Hepatic stellate cell (primary cell): ENCODE measurements at places on chromosomes 6 and 20.

- DNase-seq: no peak
Observed at GRCh38 chr6:163474581-163474980, 60.1 kb downstream of the QKI start.

DNA sequence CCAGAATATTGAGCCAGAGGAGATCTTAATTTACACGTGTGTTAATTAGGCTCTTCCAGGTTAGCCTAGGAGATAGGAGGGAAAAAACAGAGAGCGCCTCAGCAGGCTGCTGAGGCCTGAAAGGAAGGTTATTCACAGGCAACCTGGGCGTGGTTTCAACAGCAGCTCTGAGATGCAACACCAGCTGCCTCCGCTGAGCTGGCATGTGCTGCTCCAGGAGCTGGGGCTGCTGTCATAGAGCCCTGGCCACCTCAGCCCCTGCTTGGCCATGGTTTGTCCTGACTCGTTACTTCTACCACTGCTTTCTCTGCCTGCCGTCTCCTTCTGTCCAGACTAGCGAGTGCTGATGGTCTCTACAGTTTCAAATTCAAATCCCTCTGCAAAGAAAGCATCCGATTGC is 32.4 kb upstream of the RPP40 start:
- DNase-seq: no peak

- DNase-seq: no peak
Observed at GRCh38 chr6:115729036-115729435, 331.7 kb downstream of the FRK start.

DNA sequence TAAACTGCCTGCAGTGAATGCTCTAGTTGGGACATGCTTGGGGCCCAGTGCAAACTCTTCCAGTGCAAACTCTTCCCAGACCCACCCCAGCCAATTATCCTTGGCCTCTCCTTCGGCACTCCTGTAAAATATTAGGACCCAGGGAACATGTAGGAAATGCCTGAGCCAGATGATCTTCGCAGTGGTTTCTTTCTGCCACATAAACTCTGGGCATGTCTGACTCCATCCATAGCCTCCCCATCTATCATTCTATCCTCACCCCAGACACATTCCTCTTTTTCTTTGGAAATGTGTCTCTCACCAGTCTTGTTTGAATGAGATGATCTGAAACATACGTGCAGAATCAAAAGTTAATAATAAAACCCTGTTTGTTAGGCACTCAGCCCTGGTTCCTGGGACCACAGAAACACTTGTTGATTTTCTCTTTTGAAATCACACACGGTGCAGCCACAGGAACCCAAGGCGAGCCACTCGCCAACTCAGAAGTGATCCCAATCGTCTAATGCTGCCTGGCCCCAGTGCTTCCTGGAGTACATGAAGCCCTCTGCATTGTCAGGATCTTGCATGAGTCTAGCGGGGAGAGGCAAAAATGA is 108.9 kb upstream of the CST7 start:
- no peak for DNase-seq

GRCh38 chr6:103680116-103680515 is 1179.6 kb downstream of the HACE1 start:
- no peak for DNase-seq

DNA sequence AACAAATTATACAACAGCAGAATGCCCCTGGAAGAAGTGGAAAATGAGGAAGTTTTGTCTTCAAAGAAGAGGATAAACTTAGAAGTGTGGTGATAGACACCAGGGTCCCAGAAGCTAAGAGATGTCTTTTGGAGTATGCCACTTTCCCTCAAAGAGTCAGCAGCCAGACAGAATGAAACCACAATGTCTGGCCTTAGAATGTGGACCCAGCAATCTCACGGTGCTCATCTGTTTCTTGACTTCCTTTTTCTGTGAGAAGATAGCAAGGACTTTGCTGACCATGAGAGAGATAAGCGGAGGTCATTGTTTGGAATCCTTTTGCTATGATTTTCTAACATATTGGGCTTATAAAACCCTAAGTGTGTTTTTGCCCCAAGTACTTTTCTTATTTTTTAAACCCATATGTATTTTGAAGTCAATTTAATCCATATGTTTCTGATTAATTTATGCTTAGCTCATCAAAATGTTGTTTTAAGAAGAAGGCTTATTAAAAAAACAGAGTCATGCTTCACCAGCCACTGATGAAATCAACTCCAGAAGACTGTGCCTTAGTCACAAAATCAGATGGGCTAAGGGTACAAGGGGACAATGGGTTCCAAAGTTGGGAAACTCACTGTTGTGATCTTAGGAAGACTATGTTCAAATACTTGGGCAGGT is 451.2 kb upstream of the JAG1 start:
- DNase-seq: no peak

DNA sequence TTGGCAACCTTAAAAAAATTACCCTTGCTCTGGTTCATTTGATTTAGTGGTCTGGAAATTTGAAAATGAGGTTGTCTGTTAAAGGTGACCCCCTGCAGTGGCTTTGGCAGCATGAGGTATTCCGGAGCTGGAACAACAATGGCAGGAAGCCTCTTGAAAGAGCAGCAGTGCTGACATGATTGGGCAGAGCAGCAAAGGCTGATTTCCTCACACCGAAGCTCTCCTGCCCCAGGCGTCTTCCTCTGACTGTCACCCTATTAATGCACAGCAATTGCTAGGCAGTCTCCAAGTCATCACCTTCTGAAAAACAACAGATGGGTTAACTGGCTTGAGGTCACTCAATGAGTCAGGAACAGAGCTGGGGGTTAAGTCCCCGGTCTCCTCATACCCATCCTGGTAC is 241.8 kb upstream of the MMS22L start:
- no peak for DNase-seq

DNA sequence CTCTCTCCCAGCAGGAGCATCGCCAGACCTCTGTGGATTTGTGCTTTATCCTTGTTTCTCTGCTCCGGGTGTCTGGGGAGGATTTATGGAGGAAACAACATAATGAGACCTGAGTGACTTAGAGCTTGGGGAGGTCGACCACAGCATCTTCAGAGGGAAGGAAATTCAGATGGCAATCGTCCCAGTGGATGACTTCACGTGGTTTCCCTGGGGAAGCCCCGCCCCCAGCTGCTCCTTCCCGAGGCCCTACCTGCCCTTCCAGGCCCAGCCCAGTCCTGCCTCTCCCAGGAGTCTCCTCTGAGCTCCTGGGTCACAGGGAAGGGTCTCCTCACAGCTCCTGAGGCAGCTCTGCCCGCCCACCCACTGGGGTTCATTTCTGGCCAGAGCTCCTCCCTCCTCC is 430.3 kb upstream of the SULF2 start:
- DNase-seq: no peak

GRCh38 chr20:11957911-11958310 is 40.2 kb downstream of the BTBD3 start:
- DNase-seq: no peak

GRCh38 chr6:16828058-16828457 is 66.8 kb upstream of the ATXN1 start:
- no peak for DNase-seq

DNA sequence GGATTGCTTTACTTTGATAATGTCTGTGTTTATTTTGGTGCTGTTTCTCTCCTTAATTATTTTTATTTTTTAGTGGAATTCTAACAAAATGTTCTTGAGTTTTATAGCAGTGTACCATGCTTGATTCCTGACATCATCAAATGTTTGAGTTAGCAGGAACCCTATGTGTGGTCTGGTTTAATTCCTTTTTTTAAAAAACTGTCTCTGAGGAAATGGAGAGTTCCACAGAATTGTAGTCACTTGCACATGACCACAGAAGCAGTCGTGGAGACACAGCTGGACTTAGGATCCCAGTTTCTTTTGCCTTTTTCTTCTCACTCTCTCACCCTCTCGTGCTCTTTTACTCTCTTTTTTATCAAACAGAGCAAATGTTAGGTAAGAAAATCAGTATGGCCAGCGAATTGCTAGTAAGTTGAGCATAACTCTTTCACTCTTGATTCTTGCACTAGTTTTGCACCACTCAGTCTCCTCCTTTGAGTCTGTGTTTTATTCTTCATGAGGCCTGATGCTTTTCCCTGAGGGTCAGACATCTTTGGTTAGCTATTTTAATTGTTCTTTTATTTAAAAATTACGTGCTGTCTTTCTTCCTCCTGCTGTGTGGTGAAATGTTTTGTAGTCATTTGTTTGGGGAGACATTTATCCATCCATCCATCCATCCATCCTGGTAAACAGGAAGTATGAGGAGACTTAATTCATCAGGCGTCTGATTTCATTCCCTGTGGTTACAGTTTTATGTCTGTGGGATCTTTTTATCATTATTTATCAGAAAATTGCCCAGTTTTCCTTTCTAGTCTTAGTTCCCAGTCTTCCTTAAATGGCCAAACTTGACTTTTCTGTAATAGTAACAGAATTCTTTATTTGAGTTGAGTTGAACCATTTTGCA is 83.0 kb downstream of the SCAF8 start:
- no peak for DNase-seq

- DNase-seq: no peak
Observed at GRCh38 chr20:56229812-56230211, 18.7 kb upstream of the MC3R start.

DNA sequence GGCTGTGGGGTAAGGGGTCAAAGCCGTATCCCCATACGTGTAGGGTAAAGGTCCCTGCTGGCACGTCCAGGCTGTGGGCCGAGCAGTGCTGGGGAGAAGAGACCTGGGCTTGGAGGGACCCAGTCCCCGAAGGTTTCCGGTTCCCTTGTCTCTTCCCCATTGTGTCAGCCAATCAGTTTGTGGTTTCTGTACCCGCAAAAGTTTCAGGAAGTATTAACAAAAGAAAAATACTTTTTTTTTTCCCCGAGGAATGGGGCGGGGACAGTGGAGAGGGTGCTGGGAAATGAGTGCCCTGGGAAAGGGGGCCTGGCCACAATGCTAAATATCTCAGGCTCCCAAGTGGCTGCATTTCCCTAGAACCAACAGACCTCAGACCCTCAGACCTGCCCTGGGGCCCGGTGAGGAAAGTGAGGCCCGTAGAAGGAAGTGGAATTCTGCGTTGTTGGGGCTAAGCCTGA is 15.2 kb upstream of the AMD1 start:
- no peak for DNase-seq

GRCh38 chr6:52596371-52597028 is 19.6 kb upstream of the TRAM2 start:
- no peak for DNase-seq

GRCh38 chr6:38644951-38645350 is 5.2 kb upstream of the BTBD9 start:
- DNase-seq: no peak

DNA sequence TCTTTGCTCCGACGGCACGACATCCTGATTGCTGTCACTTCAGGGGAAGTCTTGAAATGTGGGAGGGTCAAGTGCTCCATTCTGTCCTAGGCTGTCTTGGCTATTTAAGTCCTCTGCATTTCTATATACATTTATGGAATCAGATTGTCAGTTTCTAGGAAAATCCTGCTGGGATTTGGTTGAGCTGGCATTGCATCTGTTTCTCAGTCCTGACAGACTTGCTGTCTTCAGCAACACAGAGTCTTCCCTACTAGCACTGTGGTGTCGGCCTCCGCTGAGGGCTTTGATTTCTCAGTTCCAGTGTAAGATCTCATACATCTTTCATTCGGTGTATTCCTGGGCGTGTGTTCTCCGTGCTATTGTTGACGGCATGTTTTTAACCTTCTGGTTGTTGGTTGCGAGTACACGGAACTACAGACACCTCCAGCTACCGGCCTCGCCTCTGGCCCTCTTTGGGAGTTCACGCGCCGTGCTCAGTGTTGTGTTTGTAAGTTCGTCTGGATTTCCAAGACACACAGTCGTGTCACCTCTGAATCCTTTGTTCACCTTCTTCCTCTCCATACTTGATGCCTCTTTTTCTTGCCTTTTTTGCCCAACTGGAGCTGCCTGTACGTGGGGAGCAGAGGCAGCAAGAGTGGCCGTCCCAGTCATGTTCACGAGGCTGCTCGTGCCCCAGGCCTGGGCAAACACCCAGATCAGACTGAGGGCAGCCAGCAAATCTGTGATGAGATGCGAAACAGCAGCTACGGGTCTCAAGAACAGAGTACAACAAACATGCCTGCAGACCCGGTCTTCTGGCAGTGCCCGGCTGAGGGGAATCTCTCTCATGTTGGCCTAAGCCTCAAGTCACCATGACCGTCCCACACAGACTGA is 92.8 kb downstream of the TAF4 start:
- no peak for DNase-seq

- no peak for DNase-seq
Observed at GRCh38 chr6:128361378-128361777, 159.0 kb downstream of the PTPRK start.

- DNase-seq: peak; percentile 65
Observed at GRCh38 chr6:149750136-149750609, 632 bp downstream of the PCMT1 start.

DNA sequence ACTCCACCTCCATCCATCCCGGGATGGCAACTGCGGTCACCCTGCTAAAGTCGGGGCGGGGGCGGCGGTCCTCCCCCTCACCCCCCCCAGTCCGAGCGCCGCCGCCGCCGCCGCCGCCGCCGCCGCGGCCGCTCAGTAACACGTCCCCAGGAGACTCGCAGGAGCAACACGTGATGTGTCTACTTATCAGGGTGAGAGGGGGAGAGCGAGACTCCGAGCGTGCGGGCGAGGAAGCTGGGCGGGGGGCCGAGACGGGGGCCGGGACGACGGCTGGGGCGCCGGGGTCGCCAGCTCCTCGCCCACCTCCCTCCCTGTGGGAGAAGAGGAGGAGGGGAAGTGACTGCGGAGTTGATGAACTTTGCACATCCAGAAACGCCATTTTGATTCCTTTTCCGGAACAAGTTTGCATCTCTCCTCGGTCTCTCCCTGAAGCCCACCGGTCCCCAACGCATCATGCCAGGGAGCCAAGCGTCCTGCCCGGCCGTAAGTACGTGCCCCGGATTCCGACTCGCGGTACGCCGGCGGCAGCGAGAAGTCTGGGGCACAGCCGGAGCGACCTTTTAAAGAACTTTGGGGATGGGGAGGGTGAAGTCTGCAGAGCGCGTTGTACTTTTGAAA is at the start of gene RREB1:
Gene RREB1 (plus strand): TSS at position 384 of the 618 bp plus-strand sequence. CDS start 73,951 bp downstream, outside the sequence.
- DNase-seq: peak; percentile 92

GRCh38 chr20:44884907-44885391 is 556 bp upstream of the YWHAB start:
- DNase-seq: no peak

DNA sequence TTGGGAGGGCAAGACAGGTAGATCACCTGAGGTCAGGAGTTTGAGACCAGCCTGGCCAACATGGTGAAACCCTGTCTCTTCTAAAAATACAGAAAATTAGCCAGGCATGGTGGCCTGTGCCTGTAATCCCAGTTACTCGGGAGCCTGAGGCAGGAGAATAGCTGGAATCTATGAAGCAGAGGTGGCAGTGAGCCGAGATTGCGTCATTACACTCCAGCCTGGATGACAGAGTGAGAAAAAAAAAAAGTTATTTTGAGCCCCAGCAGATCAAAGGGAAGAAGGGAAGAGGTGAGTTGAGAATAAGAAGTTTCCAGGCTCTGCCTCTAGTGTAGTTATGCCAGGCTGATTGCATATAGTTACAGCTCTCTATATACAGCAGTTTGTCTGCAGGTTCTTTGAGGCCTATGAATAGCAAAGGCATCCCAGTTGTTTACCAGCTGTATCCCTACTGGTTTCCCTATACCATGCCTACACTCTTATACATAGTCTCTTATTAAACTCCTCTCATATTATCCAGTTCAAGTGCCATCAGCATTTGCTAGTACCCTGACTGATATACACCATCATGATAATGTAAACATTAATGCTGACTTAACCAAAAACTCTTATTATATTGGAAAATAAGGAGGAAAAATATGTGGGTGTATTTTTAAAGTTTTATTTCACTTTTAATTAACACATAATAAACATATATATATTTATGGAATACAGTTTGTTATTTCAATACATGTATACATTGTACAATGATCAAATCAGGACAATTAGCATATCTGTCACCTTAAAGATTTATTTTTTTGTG is 823.6 kb upstream of the ADGRB3 start:
- DNase-seq: no peak

GRCh38 chr20:58416835-58417234 is 27.8 kb downstream of the VAPB start:
- DNase-seq: no peak

GRCh38 chr6:95998133-95998532 is 17.6 kb upstream of the FUT9 start:
- no peak for DNase-seq
